Immature natural killer cell (primary cell): ENCODE measurements at places on chromosomes 2 and 18. TPM values are rescaled to one million over a fixed set of nuclear protein-coding genes. Genes with fewer than 3 reads are reported as not detected.
A peak's percentile ranks its signal among the peaks of the same experiment; 100 is the strongest.

Gene SERPINB8
- polyA plus RNA-seq = 9.0 TPM

Gene LGALSL
- polyA plus RNA-seq = not detected

Gene LRRTM1
- polyA plus RNA-seq = not detected

Gene CCDC142
- polyA plus RNA-seq = 4.4 TPM

Gene KCNS3
- not detected for polyA plus RNA-seq

Gene LIMS2
- not detected for polyA plus RNA-seq

Gene ROCK1
- 16.0 TPM for polyA plus RNA-seq

Gene IL1B
- 0.31 TPM for polyA plus RNA-seq

Gene SPATA3
- not detected for polyA plus RNA-seq

Gene SLC38A11
- not detected for polyA plus RNA-seq

Gene SGPP2
- polyA plus RNA-seq = not detected

DNA sequence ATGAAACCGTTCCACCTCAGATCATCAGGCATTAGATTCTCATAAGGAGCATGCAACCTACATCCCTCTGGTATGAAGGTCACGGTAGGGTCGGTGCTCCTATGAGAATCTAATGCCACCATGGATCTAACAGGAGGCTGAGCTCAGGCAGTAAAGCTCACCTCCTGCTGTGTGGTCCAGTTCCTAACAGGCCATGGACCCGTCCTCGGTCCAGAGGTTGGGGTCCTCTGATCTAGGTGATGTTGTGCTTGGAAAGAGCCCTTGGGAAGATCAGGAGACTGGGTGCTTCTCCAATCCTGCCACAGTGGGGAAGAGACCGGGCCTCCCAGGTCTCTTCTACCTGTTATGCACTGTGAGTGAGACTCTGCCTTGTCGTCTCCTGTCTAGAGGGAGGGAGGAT lies 104.6 kb downstream of the ACKR3 start:
- no peaks in the 10 kb centered on the region for H3K36me3 ChIP-seq
- peaks cover 5% of the 10 kb centered on the region for H3K27me3 ChIP-seq
- H3K27ac ChIP-seq = no peak overlapping the region
- peaks cover 2% of the 10 kb centered on the region for H3K4me1 ChIP-seq
- no peak overlapping the region for H3K4me3 ChIP-seq

DNA sequence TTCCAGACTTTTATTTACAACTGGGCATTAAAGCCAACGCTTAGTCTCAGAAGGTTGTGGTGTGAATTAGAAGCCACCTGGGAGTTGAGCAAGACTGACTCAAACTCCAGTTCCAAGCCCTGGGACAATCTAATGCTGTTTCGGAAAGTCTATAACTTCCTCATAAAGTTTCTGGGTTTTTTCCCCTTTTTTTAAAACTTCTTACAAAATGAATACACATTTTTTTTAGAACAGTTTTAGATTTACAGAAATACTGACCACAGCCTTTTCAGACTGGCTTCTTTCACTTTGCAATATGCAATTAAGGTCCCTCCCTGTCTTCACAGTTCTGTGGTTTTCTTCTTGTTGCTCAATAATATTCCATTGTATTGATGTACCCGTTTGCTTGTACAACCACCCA lies 115.9 kb upstream of the TWIST2 start:
- no peak overlapping the region for H3K4me3 ChIP-seq
- H3K27ac ChIP-seq = no peak overlapping the region
- no peaks in the 10 kb centered on the region for H3K27me3 ChIP-seq
- H3K4me1 ChIP-seq = peaks cover 3% of the 10 kb centered on the region
- no peak for DNase-seq

DNA sequence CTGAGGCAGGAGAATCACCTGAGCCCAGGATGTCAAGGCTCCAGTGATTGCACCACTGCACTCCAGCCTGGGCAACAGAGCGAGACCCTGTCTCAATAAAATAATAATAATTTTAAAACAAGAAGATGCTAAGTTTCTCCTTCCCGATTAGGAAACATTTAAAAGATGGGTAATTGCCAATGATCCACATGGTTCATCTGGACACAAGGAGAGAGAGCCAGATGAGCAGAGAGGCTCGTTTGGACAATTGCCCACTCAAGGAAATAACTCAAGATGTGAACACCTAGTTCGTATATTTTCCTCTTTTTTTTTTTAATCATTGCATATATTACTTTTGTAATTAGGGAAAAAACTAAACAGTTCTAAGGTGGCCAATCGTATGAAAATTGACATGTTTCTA lies 3.6 kb upstream of the ACTG2 start:
- no peaks in the 10 kb centered on the region for H3K36me3 ChIP-seq
- H3K27ac ChIP-seq = no peak overlapping the region
- H3K4me1 ChIP-seq = peaks cover 3% of the 10 kb centered on the region
- no peak for DNase-seq

- no peaks in the 10 kb centered on the region for H3K36me3 ChIP-seq
- no peak for DNase-seq
- no peak overlapping the region for H3K27ac ChIP-seq
These were observed 13.2 kb downstream of the CFAP65 start for GRCh38 chr2:219028141-219028540.

- no peak overlapping the region for H3K4me3 ChIP-seq
- no peak overlapping the region for H3K27ac ChIP-seq
- no peak for DNase-seq
- H3K36me3 ChIP-seq = no peaks in the 10 kb centered on the region
These were observed 126.9 kb downstream of the TDRD15 start for GRCh38 chr2:21250673-21251072.

GRCh38 chr2:70565039-70565731 lies 11.6 kb upstream of the TGFA start:
- no peaks in the 10 kb centered on the region for H3K4me1 ChIP-seq
- no peak overlapping the region for H3K27ac ChIP-seq
- no peaks in the 10 kb centered on the region for H3K36me3 ChIP-seq
- no peak overlapping the region for H3K4me3 ChIP-seq
- no peaks in the 10 kb centered on the region for H3K27me3 ChIP-seq

DNA sequence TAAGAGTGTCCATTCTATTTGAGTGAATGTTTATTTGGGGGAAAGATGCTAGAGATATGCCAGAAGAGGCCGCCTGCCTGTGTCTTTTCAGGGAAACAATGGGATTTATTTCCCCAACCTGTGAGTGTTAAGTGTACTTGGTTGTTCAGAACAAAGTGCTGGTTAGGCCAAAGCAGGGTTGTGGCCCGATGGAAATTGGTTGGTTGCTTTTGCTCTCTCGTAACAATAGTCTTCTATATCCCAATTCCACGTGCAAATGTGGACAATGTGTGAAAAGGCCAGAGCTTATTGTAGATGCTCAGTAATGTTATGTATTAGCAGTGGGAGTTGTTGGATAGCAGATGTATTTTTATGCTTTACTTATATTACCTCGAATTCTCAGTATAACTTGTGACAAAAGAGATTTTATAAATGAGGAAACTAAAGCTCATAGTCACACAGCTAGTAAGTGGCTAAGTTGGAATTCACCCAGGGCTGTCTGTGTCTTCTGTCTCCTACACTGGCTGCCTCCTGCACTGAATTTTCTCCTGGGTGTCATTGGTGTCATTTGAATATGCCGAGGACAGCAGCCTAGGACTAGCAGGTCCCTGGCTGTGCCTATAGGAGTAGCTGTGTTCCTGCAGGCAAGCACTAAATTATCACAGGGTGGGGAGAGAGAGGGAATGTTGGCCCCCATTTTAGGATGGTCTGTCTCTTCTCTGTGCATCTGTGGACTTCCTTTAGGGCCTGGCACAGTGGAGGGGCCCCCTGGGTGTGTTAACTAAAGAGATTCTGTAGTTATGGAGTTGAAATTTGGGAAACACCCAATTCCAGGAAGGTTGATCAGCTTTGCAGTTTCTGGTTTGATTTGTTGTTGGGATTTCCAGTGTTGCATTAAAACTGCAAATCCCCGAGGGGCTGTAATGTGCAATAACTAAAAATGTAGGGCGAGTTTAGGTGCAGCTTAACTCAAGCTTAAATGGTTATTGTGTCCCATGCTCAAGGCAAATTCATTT lies 21.6 kb downstream of the GPD2 start:
- DNase-seq = no peak
- no peaks in the 10 kb centered on the region for H3K36me3 ChIP-seq
- H3K4me3 ChIP-seq = no peak overlapping the region
- no peaks in the 10 kb centered on the region for H3K27me3 ChIP-seq

DNA sequence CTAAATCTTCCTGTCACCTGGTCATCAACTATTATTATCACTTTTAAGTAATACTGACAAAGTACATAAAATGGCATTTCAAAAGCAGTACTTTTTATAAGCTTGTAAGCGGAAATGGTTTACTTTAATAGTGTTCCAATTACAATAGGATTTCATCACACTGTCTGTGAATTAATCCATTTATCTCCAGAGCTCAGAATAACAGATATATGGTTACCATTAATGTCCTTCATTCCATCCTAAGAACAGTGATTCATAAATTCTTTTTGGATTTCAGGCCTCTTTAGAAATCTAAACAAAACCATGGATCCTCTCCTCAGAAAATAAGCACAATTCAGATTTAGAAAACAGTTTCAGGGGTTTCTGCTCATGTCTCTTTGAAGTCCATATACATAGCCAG lies 68.4 kb downstream of the PID1 start:
- H3K27me3 ChIP-seq = no peaks in the 10 kb centered on the region
- DNase-seq = no peak
- H3K4me3 ChIP-seq = no peak overlapping the region
- H3K4me1 ChIP-seq = no peaks in the 10 kb centered on the region

DNA sequence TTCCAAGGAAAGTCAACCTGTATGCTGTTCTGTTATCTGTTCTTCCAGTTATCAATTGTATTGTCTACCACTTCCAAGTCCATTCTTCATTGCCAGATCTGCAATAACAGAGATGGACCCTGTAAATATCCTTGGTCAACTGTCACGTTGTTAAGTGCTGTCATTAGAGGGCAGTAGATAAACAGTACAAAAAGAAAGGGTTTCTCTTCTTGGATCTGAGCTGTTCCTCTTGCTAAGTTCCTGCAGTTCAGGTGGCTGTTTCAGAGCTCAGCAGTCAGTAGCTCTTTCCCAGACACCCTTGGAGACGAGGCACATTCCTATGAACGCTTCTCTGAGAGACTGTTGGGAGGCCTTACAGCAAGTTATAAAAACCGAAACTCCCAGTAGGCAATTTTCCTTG lies 957.1 kb upstream of the CHAC2 start:
- no peak overlapping the region for H3K27ac ChIP-seq
- no peaks in the 10 kb centered on the region for H3K4me1 ChIP-seq
- no peaks in the 10 kb centered on the region for H3K27me3 ChIP-seq
- H3K36me3 ChIP-seq = no peaks in the 10 kb centered on the region
- no peak overlapping the region for H3K4me3 ChIP-seq

GRCh38 chr18:37624318-37624717 lies 58.7 kb upstream of the CELF4 start:
- H3K4me1 ChIP-seq = no peaks in the 10 kb centered on the region
- DNase-seq = no peak
- no peaks in the 10 kb centered on the region for H3K36me3 ChIP-seq
- H3K27me3 ChIP-seq = peaks cover 2% of the 10 kb centered on the region
- H3K4me3 ChIP-seq = no peak overlapping the region

GRCh38 chr2:20176760-20177159 lies 48.2 kb downstream of the SDC1 start:
- no peaks in the 10 kb centered on the region for H3K36me3 ChIP-seq
- H3K4me3 ChIP-seq = no peak overlapping the region
- DNase-seq = no peak
- H3K27me3 ChIP-seq = peaks cover 3% of the 10 kb centered on the region

- H3K4me3 ChIP-seq = no peak overlapping the region
- DNase-seq = no peak
- H3K27ac ChIP-seq = no peak overlapping the region
- no peaks in the 10 kb centered on the region for H3K4me1 ChIP-seq
- H3K27me3 ChIP-seq = no peaks in the 10 kb centered on the region
These were observed 40.8 kb downstream of the VWC2L start for GRCh38 chr2:214451516-214452275.

DNA sequence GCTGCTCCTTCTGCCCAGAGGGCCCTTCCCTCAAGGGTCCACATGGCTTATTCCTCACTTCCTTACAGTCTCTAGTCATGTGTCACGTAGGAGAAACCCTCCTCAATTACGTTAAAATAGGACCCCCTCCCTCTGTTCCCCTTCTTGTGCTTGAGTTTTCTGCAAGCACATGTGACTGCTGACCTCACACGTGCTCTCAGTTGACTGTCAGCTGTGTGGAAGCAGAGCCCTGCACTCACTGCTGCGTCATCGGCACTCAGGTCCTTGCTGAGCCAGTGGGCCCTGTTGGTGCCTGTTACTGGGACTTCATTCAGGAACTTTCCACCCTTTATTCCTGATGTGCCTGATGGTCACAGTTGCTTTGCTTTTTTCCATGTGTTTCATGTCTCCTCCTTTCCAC lies 11.1 kb downstream of the ATG16L1 start:
- peaks cover 52% of the 10 kb centered on the region for H3K4me1 ChIP-seq
- H3K27ac ChIP-seq = peak overlapping the region; percentile 93
- H3K36me3 ChIP-seq = peaks cover 69% of the 10 kb centered on the region

GRCh38 chr2:143128681-143129580 lies at the start of gene ARHGAP15:
ARHGAP15 (plus strand) TSS chr2:143129419.
- peaks cover 5% of the 10 kb centered on the region for H3K36me3 ChIP-seq
- peaks cover 47% of the 10 kb centered on the region for H3K4me1 ChIP-seq
- H3K4me3 ChIP-seq = peak within 1 kb of the TSS; percentile 85
- peak; percentile 71 for DNase-seq
- no peaks in the 10 kb centered on the region for H3K27me3 ChIP-seq

- no peak overlapping the region for H3K27ac ChIP-seq
- no peak for DNase-seq
- peaks cover 10% of the 10 kb centered on the region for H3K27me3 ChIP-seq
- no peaks in the 10 kb centered on the region for H3K36me3 ChIP-seq
- H3K4me3 ChIP-seq = no peak overlapping the region
- peaks cover 35% of the 10 kb centered on the region for H3K4me1 ChIP-seq
These were observed 23.8 kb downstream of the THAP4 start for GRCh38 chr2:241613017-241613780.

DNA sequence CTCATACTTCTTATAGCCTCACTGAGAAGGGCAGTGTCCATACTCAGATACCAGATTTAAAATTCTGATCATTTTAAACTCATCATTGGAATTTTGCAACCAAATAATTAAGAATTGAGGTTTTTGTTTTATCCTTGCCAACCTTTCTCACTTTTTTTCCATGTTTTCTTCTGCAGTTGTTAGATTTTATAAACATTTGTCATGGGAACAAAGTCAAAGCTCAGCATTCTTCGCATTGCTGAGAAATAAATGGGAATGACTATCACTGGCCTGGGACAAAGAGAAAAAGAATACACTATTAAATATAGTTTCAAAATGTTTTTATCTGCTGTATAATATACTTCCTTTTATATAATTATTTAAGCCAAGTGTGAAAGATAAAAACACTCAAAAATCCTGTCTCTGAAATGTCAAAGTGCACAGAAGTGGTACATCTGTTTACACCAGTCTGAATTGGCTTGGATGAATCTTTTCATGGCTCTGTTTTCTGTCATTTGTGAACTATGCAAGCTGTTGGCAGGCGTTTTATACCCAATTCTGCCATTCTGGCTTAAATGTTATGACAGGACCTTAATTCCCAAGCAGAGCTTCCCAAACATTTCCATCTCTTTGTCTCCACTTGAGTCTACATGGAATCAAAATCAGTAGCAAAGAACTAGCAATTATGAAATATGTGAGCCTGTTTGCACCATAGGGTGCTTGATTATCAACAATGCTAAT lies 249.3 kb upstream of the SYT4 start:
- H3K4me3 ChIP-seq = no peak overlapping the region
- H3K27ac ChIP-seq = no peak overlapping the region
- H3K27me3 ChIP-seq = no peaks in the 10 kb centered on the region
- no peak for DNase-seq
- H3K4me1 ChIP-seq = no peaks in the 10 kb centered on the region
